Stimulated activated CD8-positive, alpha-beta memory T cell treated with anti-CD3 and anti-CD28 coated beads, Interleukin-12 subunit alpha, Interleukin-12 subunit beta, amount 100 ng/mL, for 1 hour (primary cell): ENCODE measurements at places on chromosomes 11 and 22.

DNA sequence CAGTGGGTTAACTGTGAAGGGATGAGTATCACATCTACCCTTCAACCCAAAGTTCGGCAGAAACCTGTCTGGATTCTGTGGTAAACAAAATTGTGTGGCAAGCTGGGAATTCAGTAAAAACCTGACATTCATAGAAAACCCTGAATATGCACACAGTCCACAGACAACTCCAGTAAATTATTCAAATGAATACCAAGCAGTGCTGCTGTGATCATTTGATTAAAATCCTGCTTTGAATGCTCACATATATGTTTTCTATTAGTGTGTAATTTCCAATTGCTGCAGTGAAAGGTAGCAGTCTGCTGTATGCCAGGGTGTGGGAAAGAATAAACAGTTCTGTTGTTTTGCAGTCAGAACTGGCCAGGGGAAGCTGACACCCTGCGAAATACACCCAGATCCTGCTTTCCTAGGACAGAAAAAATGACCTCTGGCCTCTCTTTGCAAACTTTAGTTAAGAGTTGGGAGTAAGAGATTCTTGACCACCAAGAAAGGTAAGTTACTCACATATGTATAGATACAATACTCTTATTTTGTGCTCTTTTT lies 217.8 kb downstream of the FAM76B start:
- no peak for DNase-seq

- DNase-seq = no peak
These were observed 22.6 kb downstream of the AMPD3 start for GRCh38 chr11:10477690-10478046.

GRCh38 chr22:24400034-24400725 lies 27.2 kb upstream of the ADORA2A start:
- DNase-seq = no peak

DNA sequence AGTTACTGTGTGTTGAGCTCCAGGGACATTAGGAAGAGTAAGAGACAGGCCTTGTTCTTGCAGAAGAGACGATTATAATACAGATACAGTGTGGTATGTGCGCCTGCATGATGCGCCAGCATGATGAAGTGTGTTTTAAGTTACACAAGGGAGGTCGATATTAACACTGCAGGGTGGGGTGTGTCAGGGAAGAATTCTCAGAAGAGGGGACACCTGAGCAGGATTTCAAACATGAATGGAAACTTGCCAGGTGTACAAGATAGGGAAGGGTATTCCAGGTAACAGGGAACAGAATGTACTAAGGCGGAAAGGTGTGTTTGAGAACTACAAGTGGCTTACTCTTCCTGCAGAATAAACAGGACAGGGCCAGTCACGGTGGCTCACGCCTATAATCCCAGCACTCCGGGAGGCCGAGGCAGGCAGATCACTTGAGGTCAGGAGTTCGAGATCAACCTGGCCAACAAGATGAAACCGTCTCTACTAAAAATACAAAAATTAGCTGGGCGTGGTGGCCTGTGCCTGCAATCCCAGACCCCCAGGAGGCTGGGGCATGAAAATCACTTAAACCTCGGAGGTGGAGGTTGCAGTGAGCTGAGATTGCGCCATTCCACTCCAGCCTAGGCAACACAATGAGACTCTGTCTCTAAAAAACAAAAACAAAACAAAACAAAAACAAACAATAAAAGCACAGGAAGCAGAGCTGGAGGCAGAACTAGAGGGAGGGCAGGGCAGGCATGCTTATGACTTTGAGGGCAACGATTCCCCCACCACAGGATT lies 59.0 kb downstream of the SYN3 start:
- no peak for DNase-seq

- no peak for DNase-seq
These were observed at the start of gene IGLL5 for GRCh38 chr22:22887621-22888503. IGLL5 (plus strand) TSS chr22:22887816; CDS start chr22:22888054, 238 bp downstream.

DNA sequence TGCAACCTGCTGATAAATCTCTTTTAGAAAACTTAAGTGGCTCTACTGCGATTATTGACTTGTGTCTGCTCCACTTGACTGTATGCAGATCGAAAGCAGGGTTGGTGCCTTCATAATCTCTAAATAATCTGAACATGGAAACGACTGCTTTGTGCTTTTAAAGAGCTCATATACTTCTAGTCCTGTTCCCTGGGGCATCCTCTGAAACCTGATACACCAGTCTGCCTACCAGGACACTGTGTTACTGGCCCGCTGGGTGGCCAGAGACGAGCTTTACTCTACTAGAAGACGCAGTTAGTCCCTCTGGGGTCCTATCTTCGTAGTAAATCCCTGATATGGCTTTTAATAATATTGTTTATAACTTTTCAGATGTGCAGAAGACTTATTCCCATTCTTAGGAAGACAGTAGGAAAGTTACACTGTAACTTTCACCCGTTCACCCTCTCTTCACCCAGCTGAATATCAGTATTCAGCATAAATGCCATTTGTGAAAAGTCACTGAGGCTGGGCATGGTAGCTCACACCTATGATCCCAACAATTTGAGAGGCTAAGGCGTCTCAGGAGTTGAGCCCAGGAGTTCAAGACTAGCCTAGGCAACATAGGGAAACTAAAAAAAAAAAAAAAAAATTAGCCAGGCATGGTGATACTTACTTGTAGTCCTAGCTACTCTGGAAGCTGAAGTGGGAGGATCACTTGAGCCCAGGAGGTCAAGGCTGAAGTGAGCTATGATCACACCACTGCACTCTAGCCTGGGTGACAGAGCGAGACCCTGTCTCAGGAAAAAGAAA lies 9.0 kb upstream of the HTR3B start:
- no peak for DNase-seq

DNA sequence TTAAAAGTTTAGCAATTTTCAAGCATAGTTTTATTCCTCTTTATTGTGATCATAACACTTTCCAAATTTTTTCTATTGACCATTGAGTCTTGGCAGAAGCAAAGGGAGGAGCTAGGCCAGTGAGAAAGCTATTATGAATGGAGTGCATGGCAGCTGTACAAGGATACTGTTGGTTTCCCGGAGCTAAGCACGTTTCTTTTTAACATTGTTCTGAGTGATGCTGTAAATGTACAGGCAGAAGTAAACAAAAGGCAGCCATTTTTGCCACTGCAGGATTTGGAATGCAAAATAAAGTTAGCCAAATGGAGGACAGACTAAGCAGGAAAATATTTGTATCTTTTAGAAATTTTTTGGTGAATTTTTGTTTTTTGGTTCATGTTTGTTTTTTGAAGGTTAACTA lies 16.2 kb downstream of the CBL start:
- DNase-seq = no peak

GRCh38 chr11:107545101-107545514 lies 20.4 kb downstream of the ALKBH8 start:
- no peak for DNase-seq
